ENCODE measurements at places on chromosomes 3 and 15.

- no peak for DNase-seq
Measured at GRCh38 chr3:61181874-61182273, 69.4 kb downstream of the FHIT start.

DNA sequence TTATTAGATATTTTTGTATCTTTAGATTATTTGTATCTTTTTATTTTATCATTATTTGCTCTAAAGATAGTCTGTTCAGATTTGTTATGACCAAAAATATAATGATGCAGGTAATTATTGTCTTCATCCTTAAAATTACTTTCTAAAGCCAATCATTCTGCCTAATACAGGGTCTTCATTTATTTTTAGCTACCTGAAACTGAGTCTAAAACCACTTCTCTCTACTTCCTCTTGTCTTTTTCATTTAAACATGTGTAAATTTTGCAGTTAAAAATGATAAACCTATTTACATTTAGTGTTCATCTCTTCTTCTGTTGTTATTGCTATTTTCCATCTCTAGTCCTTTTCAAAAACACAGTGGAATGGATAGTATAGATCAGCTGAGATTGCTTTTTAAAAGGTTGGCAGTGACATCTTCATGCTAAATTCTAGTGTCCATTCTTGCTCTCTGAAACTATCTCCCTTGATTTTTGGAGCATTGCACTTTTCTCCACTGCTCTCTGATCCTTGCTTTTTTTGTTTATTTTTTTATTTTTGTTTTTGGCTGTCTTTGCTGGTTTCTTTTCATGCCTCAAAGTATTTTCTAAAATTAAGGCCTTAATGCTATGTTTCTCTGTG is 91.8 kb downstream of the UBE2E2 start:
- DNase-seq, result no peak

DNA sequence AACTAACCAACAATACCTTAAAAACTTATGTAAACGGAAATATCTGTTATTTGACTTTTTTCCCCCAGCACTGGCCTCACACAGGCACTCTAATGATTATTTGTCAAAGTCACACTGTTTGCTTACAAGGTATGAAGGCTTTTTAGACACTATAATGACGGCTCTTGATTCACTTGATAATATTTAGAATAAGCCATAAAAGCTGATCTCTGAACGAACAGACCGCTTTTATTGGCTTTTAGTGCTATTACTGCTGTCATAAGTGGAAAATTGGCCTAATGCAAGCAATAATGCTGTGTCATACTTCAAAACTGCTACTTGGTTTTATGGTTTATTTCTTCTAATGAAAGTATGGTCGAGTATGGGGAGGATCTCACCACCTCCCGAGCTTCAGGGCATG is 35.1 kb downstream of the MDFIC2 start:
- DNase-seq, result no peak

DNA sequence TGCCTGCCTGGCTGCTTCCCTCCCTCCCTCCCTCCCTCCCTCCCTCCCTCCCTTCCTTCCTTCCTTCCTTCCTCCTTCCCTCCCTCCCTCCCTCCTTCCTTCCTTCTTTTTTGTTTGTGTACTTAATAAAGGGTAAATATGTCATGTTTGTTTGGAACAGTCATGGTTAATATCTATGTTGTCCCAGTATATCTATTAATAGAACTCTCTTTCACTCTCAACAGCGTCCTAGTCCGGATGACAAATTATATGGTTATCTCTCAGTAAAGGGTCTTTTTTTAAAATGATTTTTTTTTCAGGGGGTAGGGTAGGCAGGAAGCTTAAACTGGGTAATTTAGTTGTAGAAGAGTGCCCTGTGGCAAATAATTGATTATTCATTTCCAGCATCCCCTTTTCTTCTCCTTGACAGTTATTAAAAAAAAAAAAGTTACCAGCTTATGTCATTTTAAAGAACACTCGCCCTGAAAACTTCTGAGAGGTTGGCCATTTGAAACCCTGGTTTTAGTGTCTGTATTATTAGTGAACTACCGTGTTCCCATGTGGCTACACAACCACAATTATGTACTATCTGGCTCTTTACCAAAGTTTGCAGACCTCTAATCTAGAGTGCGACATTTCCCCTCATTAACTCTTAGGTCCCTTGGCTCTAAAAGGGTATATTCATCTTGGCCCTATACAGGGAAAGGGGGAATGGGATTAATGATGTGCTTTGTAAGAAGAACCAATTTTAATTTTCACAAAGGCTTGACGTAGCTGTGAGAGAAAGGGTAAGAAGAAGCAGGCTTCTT is 13.7 kb downstream of the TAGLN3 start:
- no peak for DNase-seq

DNA sequence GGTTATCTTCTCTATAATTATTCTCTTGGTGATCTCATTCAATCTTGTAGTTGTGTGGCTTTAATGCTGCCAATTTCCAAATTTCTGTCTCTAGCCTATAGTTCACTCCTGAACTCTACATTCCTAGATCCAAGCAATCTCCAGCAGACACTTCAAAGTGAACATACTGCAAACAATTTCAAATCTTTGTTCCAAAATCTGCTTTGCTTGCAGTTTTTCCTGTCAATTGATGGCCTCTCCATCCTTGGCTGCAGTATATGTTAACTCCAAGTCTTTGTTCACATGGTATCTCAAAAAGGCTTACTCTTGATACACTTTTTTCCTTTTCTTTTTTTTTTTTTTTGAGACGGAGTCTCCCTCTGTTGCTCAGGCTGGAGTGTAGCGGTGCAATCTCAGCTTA is 17.4 kb downstream of the NAA50 start:
- no peak for DNase-seq

- DNase-seq, result no peak
Measured at GRCh38 chr3:142931222-142931621, 32.3 kb downstream of the PAQR9 start.

DNA sequence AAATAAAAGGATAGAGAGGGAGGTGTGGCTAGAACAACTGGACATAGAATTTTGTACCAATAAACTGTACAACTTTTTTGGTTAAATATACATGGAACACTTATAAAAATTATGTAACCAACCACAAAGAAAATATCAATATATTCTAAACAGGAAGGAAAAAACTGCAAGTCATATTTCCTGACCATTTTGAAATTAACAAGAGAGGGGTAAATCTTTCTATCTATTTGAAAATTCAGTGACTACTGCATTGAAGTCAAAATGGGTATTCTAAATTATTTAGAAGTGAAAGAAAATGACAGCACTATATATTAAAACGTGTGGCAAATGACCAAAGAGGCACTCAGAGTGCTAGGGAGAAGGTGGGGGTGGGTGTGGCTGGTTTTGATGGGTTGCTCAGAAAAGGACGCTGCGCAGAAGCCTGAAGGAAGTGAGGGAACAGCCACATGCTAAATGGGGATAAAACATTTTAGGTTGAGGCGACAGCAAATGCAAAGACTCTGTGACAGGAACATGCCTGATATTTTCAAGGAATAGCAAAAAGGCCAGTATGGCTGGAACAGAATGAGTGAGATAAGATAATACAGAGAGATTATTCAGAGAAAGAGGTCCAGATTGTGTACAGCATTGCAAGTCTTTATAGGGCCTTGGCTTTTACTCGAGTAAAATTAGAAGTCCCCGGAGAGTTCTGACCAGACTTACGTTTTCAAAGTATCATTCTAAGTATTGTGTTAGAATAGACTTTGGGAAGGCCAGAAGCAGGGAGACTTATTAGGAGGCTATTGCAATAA is 41.1 kb downstream of the ERICH6 start:
- no peak for DNase-seq

DNA sequence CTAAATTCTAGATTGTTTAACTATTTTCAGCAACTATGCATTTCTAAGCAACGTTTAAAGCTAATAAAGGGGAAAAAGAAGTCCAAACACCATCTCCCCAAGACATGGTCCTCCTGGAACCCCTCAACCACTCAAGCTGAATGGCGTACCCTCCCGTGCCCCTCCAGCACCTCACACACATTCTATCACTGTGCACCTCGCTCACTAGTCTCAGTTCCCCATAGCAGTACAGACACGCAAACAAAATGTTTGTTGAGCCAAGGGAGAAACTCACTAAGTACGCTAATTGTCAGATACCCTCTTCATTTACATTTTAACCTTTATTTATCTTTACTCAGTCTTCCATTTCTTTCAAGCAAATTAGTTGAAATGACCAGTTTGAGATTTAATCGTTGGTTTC is 48.8 kb downstream of the ACAP2 start:
- DNase-seq, result no peak

DNA sequence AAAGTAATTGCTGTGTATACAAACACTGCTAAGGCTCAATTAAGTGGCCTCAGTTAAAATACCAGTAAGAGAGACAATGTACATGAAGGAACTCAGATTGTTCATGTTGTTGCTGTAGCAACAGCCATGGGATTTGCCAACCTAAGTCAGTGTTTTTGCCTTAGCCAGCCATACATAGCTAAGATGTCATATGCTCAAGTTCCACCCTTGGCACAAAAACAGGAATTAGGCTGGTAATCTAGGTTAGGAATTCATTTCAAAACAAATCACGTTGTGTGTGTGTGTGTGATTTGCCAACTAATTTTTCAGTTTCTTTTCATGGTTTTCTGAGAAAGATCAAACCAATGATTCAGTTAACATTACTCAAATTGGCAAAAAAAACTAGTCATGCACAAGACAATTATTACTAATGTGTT is 143.7 kb upstream of the KCNMB2 start:
- DNase-seq, result no peak

DNA sequence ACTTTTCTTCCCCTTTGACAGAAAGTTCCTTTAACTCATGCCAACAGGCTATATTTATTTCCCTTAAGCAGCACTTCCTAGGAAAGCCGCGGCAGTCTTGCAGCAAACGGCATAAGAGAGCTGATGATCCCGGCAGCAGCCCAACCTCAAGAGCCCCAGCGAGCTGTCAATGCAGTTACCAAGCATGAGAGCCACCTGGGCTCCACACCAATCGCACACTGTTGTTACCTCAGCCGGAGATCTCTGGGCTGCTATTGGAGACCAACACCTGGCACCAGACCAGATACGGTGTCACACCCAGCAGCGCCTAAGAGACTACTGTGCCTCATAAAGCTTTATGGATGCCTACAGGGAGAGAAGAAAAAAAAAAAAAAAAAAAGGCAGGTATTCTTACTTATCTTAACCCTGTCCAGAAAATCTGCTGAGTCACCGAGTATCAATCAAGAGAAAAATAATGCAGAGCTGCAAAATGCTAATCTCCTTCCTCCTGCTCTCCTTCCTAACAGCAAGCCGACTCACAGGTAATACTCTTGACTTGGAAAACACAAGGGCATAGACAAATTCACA is 11.7 kb downstream of the ABCC5 start:
- no peak for DNase-seq

DNA sequence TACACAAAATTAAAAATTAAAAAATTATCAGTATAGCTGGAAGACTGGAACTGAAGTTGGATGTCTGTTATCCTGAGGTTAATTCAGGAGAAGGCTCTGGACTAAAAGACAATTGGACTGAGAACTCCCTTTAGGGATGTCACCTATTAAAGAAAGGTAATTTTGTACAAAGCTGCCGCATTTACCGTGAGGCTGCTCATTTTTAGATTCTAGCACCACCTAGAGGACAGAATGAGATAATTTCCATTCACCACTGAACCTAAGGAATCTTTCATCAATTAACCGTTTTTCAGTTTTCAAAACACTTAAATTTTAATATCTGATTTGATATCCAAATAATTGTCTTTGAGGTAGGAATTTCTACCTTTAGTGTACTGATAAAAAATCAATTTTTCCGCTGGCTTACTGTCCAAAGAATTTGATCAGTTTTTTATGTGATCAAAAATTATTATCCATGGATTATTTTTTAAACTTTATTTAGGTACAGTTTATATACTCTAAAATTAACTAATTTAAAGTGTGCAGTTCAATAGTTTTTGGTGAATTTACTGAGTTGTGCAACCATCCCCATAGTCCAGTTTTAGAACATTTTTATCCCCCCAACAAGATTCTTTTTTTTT is 106.7 kb upstream of the TNIK start:
- no peak for DNase-seq

GRCh38 chr3:18409266-18409665 is 15.9 kb downstream of the SATB1 start:
- no peak for DNase-seq

GRCh38 chr15:71186267-71186666 is 71.0 kb downstream of the THSD4 start:
- no peak for DNase-seq

GRCh38 chr3:113151461-113152031 is 59.8 kb upstream of the BOC start:
- no peak for DNase-seq

GRCh38 chr15:78325092-78325843 is 14.9 kb upstream of the CRABP1 start:
- DNase-seq, result no peak

DNA sequence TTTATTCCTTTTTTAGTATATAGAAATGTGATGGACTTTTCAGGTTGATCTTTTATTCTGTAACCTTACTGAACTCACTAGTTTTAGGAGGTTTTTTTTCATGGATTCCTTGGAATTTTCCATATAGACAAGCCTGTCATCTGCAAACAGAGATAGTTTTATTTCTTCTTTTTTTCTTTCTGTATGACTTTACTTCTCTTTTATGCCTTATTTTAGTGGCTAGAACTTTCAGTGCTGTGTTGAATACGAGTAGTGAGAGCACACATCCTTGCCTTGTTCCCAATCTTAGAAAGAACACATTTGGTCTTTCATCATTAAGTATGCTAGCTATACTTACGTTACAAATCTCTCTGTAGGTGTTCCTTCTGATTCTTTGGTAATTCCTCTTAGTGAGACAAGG is 336.5 kb downstream of the PTPRG start:
- no peak for DNase-seq

DNA sequence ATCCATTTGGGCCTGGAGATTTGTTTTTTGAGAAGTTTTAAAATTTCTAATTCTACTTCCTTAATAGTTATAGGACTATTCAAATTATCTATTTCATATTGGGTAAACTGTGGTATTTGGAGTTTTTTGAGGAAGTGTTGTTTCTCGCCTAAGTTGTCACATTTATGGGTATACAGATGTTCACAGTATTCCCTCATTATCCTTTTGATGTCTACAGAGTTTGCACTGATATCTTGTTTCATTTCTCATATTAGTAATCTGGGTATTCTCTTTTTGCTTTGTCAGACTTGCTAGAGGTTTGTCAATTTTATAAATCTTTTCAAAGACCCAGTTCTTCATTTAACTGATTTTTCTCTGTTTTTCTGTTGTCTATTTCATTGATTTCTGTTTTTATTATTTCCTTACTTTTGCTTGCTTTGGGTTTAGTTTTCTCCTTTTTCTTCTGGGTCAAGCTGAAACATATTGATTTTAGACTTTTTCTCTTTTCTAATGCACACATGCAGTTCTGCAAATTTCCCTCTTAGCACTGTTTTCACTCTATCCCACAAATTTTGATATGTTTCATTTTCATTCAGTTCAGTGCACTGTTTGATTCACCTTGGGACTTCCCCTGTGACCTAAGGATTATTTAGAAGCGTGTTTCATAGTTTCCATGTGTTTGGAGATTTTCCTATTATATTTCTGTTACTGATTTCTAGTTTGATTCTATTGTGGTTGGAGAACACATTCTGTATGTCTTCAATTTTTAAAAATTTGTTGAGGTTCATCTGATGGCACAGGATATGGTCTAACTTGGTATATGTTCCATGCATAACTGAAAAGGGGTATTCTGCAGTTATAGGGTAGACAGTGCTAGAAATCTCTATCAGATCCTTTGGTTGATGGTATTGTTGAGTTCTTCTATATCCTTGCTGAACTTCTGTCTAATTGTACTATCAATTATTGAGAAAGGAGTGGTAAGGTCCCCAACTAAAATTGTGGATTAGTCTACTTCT is 79.6 kb downstream of the SUMF1 start:
- DNase-seq, result no peak

Data from stimulated activated CD8-positive, alpha-beta memory T cell treated with anti-CD3 and anti-CD28 coated beads, Interleukin-2, amount 100 ng/mL, for 48 hours (primary cell).